ENCODE measurements at places on chromosomes 3 and 15. TPM values are rescaled to one million over a fixed set of nuclear protein-coding genes. Genes with fewer than 3 reads are reported as not detected.

NTRK3 gene
- total RNA-seq: not detected

MNS1 gene
- total RNA-seq: 0.43 TPM

CSPG5 gene
- 0.32 TPM for total RNA-seq

GPR171 gene
- total RNA-seq: not detected

NUDT16 gene
- total RNA-seq: 7.3 TPM

C3orf85 gene
- total RNA-seq: not detected

ABI3BP gene
- 4.2 TPM for total RNA-seq

PTPRG gene
- total RNA-seq: 41.0 TPM

CCDC13 gene
- 0.64 TPM for total RNA-seq

FEZF2 gene
- total RNA-seq: not detected

ZNF621 gene
- total RNA-seq: 19.0 TPM

All from fibroblast of villous mesenchyme (primary cell).